AG08396 (cell line): ENCODE measurements at places on chromosomes 2 and 18.

DNA sequence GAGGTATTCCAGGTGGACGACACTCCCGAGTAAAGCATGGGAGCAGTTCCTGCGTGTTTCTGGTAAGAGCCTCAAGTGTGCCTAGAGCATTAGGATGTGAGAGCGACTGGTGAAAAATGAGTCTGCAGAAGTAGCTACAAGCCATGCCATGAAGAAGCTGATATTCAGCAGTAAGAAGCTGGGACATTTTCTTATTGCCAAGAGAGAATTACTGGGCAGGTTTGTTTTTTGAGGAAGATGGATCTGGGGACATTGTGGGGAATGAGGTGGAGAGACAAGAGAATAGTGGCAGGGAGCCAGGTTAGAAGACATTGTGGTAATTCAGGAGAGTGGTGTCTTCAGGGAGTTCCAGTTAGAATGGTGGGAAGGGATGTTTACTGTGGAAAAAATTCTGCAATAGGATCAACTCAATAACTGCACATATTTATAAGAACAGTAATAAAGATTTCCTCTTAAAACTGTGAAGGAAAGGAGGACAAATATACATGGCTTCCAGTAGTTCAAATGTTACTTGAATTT, 38.2 kb downstream of the CRIM1 start:
- DNase-seq, result no peak

DNA sequence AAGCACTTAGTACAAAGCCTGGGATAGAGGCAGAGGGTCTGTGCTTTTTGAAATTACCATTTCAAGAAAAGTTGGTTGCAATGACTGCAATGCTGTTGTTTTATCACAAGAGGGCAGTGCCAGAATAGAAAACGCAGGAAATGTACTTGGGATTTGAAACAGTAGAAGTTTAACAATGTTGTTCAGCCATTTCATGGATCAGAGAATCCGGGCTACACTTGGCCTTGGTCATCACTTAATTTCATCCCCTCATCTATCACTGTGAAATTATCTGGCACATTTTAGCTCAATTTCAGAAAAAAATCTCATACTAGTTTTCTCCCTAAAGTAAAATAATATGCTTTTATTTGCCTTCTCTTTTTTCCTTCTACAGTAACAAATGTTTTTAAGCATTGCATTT, 70.8 kb downstream of the RAPGEF4 start:
- peak; percentile 44 for DNase-seq

DNA sequence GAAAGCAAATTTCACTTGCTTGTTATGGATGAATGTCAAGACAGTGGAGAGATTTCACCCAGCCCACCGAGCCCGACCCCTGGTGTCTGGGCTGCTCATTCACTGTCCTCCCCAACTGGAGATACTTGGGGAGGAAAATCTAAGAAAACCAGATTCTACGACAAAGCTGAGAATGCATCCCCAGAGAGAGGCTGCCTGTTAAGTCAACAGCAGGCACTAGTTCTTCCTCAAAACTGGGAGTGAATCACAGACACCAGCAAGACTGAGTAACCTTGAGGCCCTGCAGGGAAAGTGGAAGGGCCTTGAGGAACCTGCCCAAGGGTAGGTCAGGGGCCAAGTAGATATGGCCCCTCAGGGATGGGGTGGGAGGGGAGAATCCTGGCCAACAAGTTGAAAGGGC, 34.2 kb upstream of the MLPH start:
- peak; percentile 34 for DNase-seq

DNA sequence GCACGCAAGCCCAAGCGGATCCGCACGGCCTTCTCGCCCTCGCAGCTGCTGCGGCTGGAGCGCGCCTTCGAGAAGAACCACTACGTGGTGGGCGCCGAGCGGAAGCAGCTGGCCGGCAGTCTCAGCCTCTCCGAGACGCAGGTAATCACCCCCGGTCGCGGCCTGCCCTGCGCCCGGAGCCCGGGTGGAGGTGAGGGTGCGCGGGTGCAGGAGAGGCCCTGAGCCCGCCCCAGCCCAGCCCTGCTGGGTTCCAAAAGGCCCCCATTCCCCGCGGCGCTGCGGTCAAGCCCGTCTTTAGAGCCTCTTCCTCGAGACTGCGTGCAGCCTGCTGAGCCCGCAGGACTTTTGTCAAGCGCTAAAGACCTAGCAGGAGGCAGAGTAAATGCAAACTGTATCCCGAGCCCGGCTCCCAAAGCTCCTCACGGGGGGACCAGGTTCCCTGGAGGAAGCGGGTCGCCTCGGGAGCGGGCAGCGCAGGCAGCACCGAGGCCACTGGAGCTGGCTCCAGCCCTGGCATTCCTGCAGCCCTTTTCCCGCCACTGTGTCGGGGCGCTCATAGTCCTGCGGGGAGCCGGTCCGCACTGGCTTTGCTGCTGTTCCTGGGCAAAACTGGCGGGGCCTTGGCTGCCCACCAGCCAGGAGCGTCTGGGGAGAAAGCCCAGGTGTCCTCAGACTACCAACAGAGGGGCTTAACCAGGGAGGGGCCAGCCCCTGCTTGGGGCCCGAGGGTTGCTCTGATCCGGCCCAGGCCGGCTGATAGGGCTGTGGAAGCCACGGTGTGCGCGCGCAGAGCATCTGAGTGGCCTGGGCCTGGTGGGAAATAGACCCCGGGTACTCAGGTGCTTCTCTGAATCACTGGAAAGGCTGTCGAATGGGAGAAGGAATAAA, 7.3 kb downstream of the EMX1 start:
- no peak for DNase-seq

- no peak for DNase-seq
These were observed 1234.4 kb downstream of the CNTNAP5 start for GRCh38 chr2:125259451-125259850.

DNA sequence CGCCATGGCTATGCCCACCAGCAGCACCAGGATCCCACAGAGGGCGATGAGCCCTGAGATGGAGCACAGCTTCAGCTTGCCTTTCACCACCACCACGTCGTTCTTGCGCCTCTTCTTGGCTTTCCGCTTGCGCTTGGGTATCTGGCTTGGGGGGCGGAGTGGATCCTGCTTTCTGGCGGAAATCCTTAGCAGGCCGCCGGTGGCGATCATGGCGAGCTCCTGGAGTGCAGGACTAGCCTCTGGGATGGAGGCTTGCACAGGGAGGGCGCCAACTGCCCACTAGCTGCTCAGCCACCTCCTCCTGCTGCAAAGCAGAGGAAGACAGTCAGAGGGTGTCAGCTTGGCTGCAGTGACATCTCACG, 3.5 kb downstream of the TMEM200C start:
- no peak for DNase-seq

- DNase-seq, result peak; percentile 38
These were observed 17.1 kb downstream of the EDAR start for GRCh38 chr2:108971661-108972566.

DNA sequence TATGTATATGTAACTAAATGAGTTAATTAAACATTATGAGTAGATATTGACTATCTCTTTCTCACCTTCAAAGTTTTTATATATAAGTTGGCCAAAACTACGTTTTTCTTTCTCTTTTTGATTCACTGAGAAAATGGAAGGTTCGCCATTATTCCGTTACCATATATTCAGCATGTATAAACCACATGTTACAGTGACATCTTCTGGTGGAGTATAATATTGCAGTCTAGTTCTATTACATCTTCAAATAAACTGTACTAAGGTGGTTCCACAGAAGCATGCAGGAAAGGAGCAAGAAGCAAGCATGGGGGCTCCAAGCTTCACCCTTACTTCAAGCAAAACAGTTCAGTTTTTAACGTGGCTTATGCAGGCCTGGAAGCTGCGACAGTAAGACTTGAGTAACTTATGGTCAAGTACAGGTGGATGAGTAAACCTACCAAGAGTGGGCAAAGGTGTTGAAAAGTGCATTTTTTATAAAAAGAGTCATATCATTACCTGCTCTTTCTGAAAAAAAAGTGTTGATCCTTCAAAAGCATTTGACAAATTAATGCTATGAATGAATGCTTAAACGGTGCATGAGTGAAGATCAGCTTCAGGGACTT, 129.8 kb upstream of the RAB6C start:
- DNase-seq, result peak; percentile 52

- no peak for DNase-seq
These were observed 121.5 kb downstream of the GBX2 start for GRCh38 chr2:236046715-236047114.

- DNase-seq, result no peak
These were observed 190.5 kb upstream of the SESTD1 start for GRCh38 chr2:179455172-179455524.

DNA sequence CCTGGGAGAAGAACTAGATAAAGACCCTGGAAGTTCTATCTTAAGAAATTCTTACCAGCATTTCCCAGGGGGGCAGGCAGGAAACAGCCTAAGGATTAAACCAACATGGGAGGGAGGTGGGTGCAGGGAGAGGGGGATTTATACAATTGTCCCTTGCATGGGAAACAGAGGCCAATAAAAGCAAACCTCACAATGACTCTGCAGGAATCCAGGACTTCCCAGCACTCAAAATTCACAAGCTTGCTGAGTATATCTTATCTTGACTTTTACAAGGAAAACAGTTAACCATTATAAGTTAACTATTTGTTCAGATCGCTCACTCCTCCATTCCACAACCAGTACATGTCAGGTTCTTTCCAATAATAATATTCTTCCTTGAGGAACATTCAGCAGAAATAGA, 241.3 kb downstream of the MREG start:
- no peak for DNase-seq

DNA sequence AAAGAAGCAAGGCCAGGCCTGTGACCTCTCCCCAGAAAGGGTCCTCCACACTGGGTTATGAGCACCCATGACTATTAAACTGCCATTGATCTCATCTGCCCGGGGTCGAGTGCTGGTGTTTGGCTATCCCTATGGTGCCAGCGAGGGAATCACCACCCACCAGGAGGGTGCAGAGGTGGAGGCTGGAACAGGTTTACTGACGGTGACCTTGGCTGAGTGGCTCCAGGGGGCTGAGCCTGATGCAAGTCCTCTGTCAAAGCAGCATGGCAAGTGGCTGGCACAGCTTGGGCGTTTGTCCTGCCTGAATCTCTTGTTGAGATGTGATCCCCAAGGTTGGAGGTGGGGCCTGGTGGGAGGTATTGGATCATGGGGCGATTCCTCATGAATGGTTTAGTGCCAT, 196.4 kb upstream of the HDAC4 start:
- no peak for DNase-seq

DNA sequence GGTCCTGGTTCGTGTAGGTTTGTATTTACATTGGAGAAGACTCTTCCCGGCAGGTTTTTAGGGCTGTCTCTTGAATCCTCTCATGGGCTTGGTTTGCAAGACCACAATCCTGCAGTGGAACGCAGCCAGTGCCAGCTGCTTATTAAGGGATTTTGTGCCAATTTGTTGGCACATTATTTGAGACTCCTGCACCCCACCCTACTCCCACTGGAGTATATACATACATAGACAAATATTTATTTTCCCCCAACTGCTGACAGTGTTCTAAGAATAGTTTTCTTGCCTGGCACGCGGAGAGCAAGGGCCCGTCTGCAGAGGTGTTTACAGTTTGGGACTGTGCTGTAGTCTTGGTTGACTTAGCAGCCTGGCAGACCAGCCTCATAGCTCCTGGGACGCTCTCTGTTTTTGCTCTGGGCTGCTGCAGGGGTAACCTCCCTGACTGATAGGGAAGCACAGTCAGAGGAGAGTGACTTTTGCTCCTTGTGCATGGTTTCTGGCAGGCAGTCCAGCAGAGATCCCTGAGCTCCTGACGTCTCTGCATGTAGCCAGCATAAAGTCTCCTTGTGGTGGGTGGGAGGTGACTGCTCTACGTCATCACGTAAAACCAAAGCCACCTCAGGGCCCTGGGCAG, 1.9 kb downstream of the LDLRAD4 start:
- DNase-seq, result no peak

GRCh38 chr2:237859082-237859433, 365 bp upstream of the RAMP1 start:
- peak; percentile 7 for DNase-seq

- no peak for DNase-seq
These were observed 60.6 kb upstream of the SLC16A14 start for GRCh38 chr2:230129343-230129742.

GRCh38 chr18:34339155-34339554, 114.4 kb upstream of the NOL4 start:
- no peak for DNase-seq

DNA sequence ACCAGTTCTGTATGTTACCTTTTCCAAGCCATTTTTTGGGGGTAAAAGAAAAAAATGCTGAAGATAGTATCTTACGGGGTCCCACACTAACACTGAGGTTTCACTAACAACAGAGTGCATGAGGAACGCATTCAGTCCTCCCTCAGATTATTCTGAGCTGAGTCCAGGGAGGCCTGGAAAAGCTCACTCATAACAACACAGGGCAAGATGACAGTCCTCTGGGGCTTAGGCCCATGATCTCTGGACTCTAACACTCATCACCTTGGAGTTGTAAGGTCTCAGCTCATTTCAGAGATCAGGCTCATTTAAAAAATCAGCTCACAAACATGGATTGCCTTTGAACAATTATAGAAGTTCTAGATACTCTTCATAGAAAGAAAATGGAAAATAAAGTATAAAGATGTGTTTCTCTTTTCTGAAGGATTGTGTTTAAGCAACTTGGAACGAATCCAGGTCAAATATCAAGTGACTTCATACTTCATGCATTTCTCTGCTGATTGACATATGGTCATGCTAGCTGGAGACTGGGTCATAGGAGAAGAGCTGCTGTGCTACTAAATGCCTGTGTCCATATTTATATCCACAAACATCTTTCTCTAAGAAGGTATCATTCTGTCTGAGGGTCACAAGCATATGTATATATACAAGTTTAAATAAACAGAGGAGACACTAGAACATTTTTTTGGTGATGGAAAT, 265.8 kb downstream of the ALK start:
- DNase-seq, result no peak

DNA sequence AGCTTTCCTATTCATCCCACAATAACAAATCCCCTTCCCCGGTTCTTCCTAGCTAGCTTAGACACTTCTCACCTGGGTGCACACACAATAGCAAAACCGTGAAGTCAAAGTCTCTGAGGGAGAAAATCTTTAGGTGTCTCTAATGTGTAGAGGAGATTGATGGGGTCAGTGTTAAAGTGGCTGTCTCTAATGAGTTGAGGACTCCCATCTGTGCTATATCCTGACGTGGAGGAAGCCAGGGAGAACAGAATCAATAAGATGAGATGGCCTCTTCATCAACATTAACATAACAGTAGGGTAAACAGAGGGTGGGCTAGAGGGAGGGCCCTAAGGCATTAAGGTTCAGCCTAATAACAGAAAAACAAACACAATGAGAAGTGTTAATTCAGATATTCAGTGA, 120.4 kb downstream of the SLC5A7 start:
- no peak for DNase-seq

- no peak for DNase-seq
These were observed 1.2 kb upstream of the RAD51AP2 start for GRCh38 chr2:17519486-17519885.

- no peak for DNase-seq
These were observed 59.3 kb downstream of the WDR75 start for GRCh38 chr2:189500456-189501160.
